ENCODE measurements at places on chromosomes 3 and 15. TPM values are rescaled to one million over a fixed set of nuclear protein-coding genes. Genes with fewer than 3 reads are reported as not detected.

DNA sequence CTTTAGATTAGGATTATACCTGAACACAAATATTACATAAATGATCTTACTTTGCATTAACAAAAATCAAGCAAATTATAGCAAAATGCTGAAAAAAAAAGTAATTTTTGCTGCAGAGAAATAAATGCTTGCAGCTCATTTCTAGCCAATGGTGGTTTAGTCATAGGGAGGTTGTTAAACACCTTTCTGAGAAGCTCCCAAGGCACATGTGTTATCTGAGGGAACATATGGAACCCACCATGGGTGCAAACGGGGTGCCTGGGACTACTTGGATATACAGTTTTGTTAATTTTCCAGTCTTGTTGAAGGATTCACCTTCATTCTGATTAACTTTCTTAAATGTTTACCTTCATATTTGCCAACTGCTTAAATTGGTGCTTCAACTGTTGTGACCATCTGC is 8.9 kb upstream of the RAMAC start:
- no peak for DNase-seq

DNA sequence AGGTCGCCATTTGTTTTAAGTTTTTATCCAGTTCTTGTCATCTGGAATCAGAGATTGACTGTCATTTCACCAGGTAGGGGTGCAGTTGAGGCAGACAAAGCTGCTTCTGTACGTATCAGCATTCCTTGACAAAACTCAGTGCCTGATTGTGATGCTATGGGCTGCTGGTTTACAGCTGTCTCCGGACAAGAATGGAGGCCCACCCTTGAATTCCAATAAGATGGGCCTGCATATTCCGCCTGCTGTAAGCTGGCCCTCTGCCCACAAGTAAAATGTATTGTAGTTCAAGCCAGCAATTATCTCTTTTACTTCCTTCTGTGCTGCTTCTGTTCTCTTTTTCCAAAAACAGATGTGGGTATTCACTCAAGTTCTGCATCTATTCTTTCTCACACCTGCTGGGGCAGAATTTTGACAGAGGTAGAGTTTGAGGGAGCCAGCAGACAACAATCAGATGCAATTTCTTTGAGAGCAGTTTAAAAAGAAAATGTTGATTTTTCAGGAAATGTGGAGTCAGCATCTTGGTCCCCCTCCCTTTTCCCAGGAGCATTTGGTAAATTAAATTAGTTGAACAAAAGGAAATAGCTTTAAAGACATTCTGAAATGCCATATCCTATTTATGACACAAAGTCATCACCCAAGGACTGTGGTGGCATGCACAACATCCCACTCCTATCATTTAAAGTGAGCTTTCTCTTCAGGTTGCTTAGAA is 53.5 kb downstream of the IQCH start:
- DNase-seq: no peak

DNA sequence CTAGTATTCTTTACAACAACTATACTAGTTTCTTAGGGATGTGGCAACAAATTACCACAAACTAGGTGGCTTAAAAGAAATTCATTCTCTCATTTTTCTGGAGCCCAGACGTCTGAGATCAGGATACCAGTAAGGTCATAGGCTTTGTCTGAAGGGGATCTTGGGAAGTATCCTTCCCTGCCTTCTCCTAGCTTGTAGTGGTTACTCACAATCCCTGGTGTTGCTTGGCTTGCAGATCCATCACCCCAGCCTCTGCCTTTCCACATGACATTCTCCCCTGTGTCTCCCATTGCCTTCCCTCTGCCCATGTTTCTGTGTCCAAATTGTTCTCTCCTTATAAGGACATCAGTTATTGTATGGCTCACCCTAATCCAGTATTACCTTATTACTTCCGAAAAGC is 24.3 kb upstream of the CLDN1 start:
- DNase-seq: no peak

DNA sequence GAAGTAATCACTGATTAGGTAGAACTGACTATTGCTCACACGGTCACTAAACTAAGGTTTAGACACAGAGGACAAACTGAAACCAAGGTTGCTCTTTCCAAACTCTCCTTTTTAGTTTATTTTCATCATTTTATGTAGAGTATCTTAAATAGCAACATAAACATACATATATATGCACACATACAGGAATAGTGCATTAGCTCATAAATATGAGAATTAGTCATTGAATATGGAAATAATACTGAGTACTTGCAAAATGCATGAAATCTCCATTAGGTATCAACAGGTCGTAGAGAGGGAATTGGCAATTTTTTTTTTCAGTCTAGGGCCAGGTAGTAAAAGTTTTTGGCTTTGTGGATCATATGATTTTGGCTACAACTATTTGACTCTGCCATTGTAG is 557.1 kb downstream of the NLGN1 start:
- no peak for DNase-seq

DNA sequence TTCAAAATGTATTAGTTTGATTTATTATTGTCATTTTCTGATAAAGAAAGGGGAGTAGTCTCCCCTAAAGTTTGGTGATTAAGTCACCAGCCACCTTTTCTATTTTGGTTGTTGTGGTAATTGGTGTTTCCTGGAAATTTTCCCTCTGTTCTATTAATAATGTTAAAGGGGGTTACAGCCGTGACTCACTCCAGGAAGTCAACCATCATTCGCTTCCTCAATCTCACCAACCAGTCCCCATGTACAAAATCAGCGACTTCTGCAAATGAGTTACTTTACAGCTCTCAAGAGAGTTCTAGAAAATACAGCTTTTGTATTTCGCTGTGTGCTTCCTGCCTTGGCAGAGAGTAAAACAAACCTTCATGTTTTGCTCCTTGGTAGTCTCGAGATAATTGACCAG is 285.1 kb downstream of the LPP start:
- DNase-seq: peak; percentile 51

DNA sequence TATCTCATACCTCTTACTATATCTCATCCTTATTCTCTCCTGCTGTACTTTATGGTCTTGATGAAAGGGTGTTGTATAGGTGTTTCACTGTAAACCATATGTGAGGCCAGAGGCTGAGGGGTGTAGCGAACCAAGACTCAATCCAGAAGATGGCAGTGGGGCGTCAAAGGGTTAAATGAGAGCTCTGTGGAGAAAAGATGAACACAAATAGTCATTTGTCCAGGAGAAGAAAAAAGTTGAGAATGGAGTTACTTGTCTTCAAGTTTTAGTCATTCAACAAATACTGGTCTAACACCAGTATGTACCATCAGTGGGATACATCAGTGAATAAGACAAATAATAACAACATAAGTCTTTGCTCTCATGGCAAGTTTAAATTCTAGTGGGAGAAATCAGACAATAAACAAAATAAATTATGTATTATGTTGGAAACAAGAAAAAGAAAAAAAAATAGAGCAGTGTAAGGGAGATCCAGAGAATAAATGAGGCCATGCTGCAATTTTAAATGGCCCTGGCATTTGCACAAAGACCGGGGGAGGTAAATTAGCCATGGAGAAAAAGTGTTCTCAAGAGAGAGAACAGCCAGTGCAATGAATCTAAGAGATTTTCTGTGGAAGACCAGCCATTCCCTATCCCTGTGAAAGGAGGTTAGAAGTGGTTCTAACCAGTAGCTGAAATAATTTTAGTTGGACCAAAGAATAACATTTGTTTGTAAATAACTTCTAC is 77.0 kb upstream of the UMPS start:
- no peak for DNase-seq

The REC114 gene
- not detected for total RNA-seq

The ECE2 gene
- total RNA-seq: not detected

The PCOLCE2 gene
- 0.64 TPM for total RNA-seq

The SH3GL3 gene
- not detected for total RNA-seq

All from activated naive CD4-positive, alpha-beta T cell treated with anti-CD3 and anti-CD28 coated beads for 36 hours (primary cell).